ENCODE measurements at places on chromosomes 4 and X. TPM values are rescaled to one million over a fixed set of nuclear protein-coding genes. Genes with fewer than 3 reads are reported as not detected.

UGT2B10 gene
- polyA plus RNA-seq: not detected

GYPE gene
- polyA plus RNA-seq: 3.6 TPM

UGT2B7 gene
- not detected for polyA plus RNA-seq

LONRF3 gene
- 2.5 TPM for polyA plus RNA-seq

TKTL2 gene
- polyA plus RNA-seq: not detected

FREM3 gene
- 0.08 TPM for polyA plus RNA-seq

PPP1R2C gene
- polyA plus RNA-seq: 4.4 TPM

HEPH gene
- 0.53 TPM for polyA plus RNA-seq

AFF2 gene
- not detected for polyA plus RNA-seq

BEX1 gene
- polyA plus RNA-seq: 0.28 TPM

TAF7L gene
- polyA plus RNA-seq: not detected

CXorf65 gene
- polyA plus RNA-seq: 4.9 TPM

SRPX2 gene
- polyA plus RNA-seq: not detected

ZCCHC13 gene
- polyA plus RNA-seq: not detected

CT55 gene
- polyA plus RNA-seq: not detected

RIBC1 gene
- polyA plus RNA-seq: 0.26 TPM

PPA2 gene
- polyA plus RNA-seq: 140 TPM

IL9R gene
- polyA plus RNA-seq: 0.16 TPM

MBTPS2 gene
- 5.4 TPM for polyA plus RNA-seq

SPANXD gene
- polyA plus RNA-seq: not detected

CC2D2A gene
- 0.14 TPM for polyA plus RNA-seq

KIAA1210 gene
- not detected for polyA plus RNA-seq

RRH gene
- not detected for polyA plus RNA-seq

UCHL1 gene
- not detected for polyA plus RNA-seq

ADAMTS3 gene
- not detected for polyA plus RNA-seq

GPRASP3 gene
- 1.2 TPM for polyA plus RNA-seq

PABPC1L2A gene
- not detected for polyA plus RNA-seq

L1CAM gene
- 0.38 TPM for polyA plus RNA-seq

DMRTC1 gene
- polyA plus RNA-seq: not detected

APLN gene
- not detected for polyA plus RNA-seq

All from CD8-positive, alpha-beta memory T cell (primary cell).